Kidney glomerular epithelial cell (primary cell): ENCODE measurements at places on chromosomes 6 and 20.
A peak's percentile ranks its signal among the peaks of the same experiment; 100 is the strongest.

GRCh38 chr20:62301111-62301668, 1.6 kb upstream of the ADRM1 start:
- DNase-seq = no peak

GRCh38 chr6:33136310-33136900, 55.9 kb downstream of the COL11A2 start:
- DNase-seq = no peak

DNA sequence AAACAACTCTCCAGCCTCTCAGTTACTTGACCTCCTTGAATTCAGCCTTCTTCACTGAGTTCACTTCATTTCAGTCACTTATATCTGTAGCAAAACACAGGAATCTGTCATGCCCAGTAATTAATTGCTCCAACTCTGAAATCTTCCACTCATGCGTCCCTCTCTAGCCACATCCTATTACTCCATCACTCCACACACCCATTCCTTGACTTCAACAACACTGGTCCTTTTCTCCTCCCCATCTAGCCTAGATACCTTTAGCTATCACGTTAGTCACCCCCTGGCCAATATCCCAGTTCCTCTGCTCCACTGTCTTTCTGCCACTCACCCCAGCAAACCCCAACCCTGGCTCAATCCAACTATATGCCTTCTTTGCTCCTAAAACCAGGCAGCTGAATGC, 7.7 kb downstream of the ZHX3 start:
- DNase-seq = peak; percentile 53

GRCh38 chr6:17863901-17864754, 123.3 kb downstream of the KIF13A start:
- peak; percentile 48 for DNase-seq

- DNase-seq = no peak
Observed at GRCh38 chr20:63217706-63218105, 1.8 kb upstream of the YTHDF1 start.

GRCh38 chr6:93575495-93576267, 156.3 kb upstream of the EPHA7 start:
- no peak for DNase-seq

- no peak for DNase-seq
Observed at GRCh38 chr6:32192608-32193039, at the start of gene GPSM3. Gene GPSM3, minus strand, starts transcription at chr6:32192643. Its CDS starts 130 bp downstream, at chr6:32192513.

DNA sequence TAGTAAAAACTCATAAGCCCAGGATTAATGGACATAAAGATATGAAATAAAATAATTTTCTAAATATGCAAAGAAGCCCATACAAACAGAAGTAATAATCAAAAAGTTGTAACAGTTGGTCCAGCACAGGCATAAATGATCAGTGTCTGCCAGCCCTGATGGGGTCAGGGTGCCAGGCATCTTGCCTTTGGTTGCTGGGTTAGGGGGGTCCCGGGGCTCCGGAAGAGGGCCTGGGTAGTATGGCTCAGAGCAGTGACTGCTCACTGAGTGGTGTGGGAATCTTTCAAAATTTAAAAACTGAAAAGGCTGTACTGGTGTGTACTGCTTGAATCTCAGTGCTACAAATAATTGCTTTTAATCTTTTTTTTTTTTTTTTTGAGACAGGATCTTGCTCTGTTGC, 7.7 kb upstream of the QKI start:
- DNase-seq = no peak

DNA sequence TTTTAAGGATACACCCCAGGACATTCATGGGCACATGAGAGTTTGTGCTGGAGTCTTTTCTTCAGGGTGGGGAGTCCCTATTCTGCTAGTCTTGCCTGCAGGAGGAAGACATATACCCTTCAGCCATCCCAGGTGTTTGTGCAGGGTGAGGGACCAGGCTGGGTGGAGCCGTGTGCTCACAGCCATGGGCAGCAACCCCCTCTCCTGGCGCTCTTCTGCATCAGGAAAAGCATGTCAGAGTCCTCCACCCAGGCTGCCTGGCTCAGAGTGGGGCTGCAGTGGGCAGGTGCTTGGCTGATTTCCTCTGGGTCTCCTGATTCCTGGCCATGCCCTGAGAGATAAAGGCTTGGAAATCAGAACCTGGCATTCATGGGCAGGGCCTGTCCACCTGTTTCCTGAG, 22.7 kb upstream of the MLN start:
- no peak for DNase-seq

DNA sequence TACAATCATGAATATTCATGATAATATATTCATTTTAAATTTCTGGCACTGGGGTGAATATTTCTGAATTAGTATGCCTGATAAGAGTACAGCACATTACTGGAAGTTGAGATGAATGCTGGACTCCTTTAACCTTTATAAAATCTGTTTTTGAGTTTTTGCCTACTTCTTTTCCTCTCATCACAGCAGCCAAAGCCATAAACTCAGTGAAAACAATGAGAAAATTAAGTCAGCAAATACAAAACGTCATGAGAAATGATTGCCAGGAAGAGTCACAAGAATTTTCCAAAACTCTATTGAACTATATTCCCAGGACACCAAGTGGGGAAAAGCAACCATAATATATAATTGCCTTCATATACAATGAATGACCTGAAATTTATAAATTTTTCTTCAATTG, 837.6 kb downstream of the TBC1D32 start:
- no peak for DNase-seq

DNA sequence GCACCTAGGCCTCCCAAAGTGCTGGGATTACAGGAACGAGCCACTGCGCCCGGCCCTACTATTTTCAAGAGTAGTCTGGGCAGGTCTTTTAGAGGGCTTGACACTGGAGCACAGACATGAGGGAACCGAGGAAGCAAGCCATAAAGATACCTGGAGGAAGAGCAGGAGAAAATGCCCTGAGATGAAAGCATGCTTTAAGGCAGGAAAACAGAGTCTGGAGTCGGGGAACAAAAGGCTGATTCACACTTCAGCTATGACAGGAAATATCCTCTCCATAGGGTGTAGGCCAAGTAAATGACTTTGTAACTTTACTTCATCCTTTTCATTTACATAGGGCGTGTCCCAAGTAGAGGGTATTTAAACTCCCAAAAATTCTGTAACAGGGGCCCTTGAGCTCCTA, 4.3 kb upstream of the SERINC3 start:
- peak; percentile 36 for DNase-seq

- DNase-seq = no peak
Observed at GRCh38 chr6:84028350-84028749, 5.2 kb upstream of the MRAP2 start.

DNA sequence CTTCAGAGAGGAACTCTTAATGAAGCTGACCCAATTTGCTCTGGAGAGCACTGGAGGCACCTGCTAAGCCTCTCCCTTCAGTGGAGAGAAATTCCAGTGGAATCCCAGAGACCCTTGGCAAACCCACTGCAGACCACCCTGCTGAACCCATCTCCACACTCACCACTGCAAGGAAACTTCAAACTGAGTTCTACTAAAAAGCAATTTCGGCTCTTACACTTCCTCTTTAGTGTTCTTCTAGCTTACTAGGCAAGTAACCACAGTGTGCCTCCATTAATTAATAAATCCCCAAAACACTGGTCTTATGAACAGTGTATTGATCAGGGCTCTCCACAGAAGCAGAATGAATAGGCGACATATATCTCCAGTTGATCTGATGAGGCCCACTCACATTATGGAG, 43.0 kb upstream of the HLA-E start:
- no peak for DNase-seq

DNA sequence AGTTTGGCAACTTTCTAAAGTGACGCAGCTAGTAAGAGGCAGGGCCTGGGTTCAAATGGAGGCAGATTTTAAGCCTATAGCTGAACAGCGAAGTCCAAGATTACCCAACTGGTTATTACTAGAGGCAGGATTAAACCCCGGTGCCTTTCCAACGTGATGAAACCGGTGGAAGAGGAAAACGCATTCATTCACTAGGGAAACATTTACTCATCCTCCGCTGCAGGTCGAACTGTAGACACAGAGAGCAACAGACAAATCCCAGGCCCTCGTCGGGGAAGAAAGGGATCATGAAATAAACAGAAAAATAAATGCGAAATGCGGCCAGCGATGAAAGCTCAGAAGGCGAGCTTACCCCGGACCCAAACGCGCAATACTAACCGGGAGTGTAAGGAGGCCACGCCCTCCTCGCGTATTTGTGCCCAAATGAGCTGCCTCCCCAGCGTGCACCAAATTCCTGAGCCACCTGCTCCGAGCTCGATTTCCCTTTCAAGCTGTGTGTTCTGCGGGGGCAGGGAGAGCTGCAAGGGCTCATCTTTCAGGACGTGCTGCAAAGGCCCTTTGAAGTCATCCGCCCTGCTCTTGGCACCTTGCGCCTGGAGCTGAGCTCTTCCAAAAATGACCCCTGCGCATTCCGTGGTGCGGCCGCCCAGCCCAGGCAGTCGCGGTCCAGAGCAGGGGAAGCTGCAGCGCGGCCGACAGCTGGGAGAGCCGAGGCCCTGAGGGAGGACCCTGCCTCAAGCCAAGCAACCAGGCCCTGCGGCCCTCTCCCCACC, 46.9 kb downstream of the PDYN start:
- DNase-seq = no peak

DNA sequence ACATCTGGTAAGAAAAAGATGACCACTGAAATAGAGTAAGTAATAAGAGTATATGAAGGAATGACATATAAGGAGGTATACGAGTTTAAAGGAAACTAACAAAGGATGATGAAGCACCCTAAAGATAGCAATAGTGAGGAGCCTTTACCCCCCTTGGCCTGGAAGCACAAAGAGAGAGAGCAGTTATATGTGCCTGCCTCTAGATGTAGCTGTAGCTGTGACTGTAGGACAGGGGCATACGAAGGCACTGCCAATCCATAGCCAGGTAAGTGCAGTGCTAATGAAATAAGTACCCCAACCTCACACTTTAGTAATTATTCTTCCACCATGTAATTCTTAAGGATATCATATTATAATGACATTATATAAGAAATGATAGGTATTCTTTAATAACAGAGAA, 90.1 kb upstream of the FKBP1C start:
- no peak for DNase-seq

GRCh38 chr6:70164556-70164955, 138.3 kb downstream of the COL9A1 start:
- no peak for DNase-seq

DNA sequence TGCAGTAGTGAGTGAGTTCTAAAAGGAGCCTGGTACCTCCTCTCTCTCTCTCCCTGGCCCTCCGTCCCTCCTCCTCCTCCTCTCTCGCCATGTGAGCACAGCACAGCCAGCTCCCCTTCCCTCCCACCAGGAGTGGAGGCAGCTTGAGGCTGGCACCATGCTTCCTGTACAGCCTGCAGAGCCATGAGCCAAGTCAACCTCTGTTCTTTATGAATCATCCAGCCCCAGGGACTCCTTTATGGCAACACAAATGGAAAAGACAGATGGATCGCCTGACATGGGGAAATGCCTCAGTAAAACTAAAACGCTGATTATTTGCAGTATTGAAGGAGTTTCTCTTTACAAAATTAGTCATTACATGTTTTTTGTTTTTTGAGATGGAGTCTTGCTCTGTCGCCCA, 233.7 kb upstream of the ARID1B start:
- no peak for DNase-seq

- DNase-seq = no peak
Observed at GRCh38 chr6:112204350-112204706, 50.0 kb downstream of the LAMA4 start.

DNA sequence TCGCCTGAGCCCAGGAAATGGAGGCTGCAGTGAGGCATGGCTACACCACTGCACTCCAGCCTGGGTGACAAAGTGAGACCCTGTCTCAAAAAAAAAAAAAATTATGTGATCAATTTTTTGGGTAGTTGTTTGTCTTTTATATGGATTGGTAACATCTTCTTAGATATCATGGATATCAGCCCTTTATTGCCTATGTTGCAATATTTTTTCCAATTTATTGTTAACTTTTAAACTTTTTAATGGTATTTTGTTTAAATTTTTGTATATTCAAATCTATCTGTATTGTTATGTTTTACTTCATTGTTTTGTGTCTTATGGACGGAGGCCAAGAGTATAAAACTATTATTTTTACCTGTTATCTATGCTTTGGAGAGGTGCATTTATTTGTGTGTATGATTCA, 32.4 kb upstream of the LTV1 start:
- DNase-seq = no peak

- no peak for DNase-seq
Observed at GRCh38 chr6:168000198-168001028, 2.9 kb downstream of the KIF25 start.

GRCh38 chr6:135411849-135412248, 85.7 kb downstream of the AHI1 start:
- DNase-seq = peak; percentile 0

DNA sequence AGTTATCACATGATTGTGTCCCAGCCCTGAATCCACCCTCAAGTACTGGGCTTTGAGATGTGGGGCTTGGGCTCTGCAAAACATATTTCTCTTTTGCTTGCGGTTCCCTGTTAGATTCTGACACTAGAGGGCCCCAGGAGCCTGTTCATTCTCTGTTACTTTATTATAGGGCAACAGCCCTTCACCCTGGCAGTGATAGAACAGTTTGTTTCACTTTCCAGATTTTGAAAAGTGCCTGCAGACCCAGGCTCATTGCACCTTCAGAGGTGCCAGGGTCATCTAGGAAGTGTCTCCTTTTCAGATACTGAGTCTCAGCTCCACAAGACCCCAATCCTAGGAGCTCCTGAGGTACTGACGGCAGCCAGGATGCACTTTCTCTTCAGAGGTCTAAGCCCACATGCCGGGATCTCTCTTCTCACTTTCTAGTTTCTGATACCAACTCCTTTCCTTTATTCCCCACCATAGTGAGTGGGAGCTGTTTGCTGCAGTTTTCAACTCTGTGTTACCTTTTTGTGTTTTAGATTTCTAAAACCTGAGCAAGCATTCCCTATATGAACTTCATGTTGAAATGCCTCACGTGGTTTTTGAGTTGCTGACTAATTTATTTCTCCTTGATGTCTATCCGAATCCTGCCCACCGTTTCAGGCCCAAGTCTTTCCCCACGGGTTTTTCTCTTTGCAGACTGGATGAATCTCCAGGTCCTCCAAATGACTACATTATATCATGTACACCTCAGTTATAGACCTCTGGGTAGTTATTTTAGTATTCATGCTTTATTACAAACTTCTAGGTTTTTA, 10.9 kb downstream of the ABT1 start:
- peak; percentile 57 for DNase-seq

DNA sequence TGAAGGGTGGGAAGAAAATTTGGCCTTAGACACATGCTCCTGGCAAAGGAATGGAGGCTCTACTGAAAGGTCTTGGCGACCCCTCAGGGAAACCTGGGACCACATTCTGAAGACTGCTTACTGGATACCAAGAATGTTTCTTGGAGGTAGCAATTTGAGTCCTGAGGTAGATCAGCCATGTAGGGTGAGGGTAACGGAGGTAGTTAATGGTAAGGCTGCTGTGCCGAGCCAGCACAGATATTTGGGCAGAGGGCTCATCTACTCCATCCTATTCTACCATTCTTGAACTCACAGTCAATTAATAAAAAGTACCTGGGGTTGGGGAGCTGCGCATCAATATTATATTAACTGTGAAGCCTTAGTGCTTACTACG, 401 bp upstream of the PHF3 start:
- DNase-seq = no peak

- no peak for DNase-seq
Observed at GRCh38 chr6:104484626-104485025, 375.1 kb downstream of the HACE1 start.

- DNase-seq = no peak
Observed at GRCh38 chr6:109238396-109238795, 143.1 kb downstream of the CEP57L1 start.

GRCh38 chr6:127907960-127908640, 7.2 kb upstream of the THEMIS start:
- DNase-seq = no peak

GRCh38 chr6:41602864-41603608, 35.2 kb upstream of the MDFI start:
- peak; percentile 82 for DNase-seq

GRCh38 chr6:160349814-160350350, 1.7 kb downstream of the SLC22A3 start:
- DNase-seq = no peak
